ENCODE measurements at places on chromosomes 6 and 20. TPM values are rescaled to one million over a fixed set of nuclear protein-coding genes. Genes with fewer than 3 reads are reported as not detected.

The RPP21 gene
- 16.5 TPM for total RNA-seq

The PCK1 gene
- total RNA-seq = not detected

The GHRH gene
- total RNA-seq = not detected

The ANKRD66 gene
- total RNA-seq = not detected

The MYCT1 gene
- total RNA-seq = 3.7 TPM

The XKR7 gene
- not detected for total RNA-seq

The HTR1B gene
- total RNA-seq = 0.06 TPM

The C20orf202 gene
- total RNA-seq = not detected

The BICRAL gene
- 6.2 TPM for total RNA-seq

The NOX3 gene
- not detected for total RNA-seq

The PI3 gene
- total RNA-seq = not detected

The POU5F1 gene
- 0.13 TPM for total RNA-seq

The ZKSCAN3 gene
- total RNA-seq = 4.7 TPM

The LPIN3 gene
- total RNA-seq = 3.4 TPM

The BMP6 gene
- 5.4 TPM for total RNA-seq

The EFCAB8 gene
- total RNA-seq = 0.50 TPM

The MAS1 gene
- under 0.01 TPM for total RNA-seq

The SYCP2L gene
- total RNA-seq = not detected

The SRMS gene
- not detected for total RNA-seq

Data from aortic smooth muscle cell (primary cell).